ENCODE measurements at places on chromosomes 4 and X.

DNA sequence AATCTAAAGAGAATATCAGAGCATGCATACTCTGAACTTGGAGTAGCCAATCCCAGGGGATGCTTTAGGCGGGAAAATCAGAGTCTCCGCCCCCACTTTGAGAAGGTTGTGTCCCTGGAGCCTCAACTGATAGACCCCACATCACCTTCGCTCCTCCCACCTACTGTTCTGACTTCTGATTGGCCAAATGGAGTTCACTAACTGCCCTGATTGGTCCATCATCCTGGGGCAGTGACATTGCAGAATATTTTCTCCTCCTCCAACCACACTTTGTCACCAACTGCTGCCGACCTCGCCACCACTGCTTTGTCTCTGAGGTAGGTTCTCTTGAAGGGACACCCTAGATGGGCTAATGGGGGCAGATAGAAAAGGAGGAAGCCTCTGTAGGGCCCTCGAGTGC is 22.7 kb upstream of the SPACA5B start:
- DNase-seq = no peak

GRCh38 chrX:39176105-39176504 is 374.8 kb downstream of the MID1IP1 start:
- DNase-seq = no peak

GRCh38 chr4:89427782-89428181 is 120.2 kb upstream of the GPRIN3 start:
- no peak for DNase-seq

DNA sequence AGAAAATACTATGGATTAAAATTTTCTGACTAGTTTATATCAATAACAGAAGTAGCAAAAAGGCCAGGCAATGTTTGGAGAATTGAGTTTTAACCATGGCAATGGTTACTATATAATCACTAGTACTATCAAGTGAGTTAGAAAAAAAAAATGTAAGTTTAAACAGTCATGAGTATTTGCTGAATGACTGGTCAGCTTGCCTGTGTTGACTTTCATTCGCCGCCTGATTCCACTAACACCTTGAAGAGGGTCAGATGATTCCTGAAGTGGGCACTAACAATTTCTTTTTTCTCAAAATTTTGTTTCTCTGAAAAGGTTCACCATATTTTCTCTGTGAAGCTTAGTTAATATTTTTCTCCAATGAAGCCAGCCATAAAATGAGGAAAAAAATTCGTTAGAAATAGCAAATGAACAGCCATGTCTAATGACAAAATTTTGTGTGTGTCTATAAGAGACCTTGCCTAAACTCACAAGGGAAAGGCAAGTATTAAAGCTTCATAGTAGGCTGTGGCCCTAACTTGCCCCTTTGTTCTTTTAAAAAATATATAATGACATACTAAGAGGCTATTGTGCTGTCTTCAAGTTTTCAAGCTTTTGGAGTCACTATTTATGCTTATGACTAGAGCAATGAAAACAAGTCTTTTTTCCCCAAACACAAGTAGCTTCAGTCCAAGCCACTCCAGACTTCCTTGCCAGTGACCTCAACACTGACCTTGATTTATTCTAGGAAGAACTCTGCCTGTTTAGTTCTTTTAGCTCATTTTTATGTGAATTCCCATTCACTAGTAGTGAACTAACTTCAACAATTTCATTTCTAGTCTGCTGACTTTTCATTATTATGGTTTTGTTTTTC is 18.4 kb upstream of the FHDC1 start:
- DNase-seq = no peak

DNA sequence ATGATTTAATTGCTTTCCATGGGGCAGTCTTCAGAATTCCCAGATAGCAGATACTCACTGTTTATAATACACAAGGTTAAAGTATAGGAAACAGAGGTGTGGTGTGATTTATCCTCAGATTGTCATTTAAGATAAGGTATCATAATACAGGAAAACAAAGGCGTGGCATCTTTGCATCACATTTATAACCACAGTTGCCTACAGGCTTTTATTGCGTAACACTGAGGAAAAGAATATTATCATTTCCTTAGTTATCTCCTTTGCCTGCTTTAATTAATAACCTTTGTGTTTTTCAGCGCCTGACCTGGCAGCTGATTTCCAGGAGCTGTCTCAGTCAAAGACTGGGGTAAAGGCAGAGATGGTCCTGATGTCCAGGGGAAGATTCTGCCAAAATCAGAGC is 68.8 kb downstream of the SSX7 start:
- DNase-seq = no peak

GRCh38 chr4:108213723-108214122 is 45.0 kb upstream of the LEF1 start:
- no peak for DNase-seq

DNA sequence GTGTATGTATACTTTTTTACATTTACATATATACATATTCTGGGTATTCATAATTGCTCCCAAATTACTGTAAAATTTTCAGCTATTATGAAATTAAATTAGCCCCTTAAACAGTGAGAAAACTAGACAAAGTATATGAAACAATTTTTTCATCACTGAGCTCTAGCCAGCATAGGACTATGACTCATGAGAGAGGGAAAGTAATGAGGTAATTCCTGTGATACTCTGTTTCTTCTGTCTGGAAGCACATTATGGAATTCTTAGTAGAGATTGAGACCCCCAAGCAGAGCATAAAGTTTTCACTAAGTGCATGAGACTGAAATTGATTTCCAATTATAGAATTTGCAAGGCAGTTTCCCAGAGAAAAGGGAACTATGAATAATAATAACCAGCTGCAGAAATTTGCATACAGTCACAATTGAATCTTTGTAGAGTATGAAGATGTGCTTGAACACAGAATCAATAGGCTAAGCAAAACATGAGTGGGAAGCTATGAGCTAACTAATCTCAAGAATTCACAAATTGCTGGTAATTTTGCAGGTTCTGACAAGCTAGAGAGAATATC is 779.3 kb downstream of the ARAP2 start:
- no peak for DNase-seq

GRCh38 chrX:74232859-74233258 is 71.1 kb upstream of the ZCCHC13 start:
- DNase-seq = no peak

- DNase-seq = no peak
These were observed 125.8 kb upstream of the LNX1 start for GRCh38 chr4:53717064-53717549.

DNA sequence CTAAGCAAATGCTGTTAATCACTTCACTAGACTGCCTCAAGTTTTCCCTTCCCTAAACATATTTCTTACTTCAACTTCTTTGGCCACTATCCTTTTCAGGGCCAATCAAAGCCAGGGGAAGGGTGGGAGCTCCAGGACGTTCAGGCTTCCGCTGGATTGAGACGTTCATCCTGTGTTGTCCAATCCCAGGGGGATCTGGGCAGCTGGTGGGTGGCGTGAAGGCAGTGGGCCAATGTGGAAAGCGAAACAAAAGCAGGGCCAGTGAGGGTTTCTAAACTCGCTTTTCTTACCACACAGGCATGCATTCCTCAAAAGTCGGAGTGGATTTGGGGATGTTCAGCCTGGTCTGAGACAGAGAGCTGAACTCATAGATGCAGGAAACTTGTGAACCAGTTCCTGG is 7.6 kb downstream of the CXCL13 start:
- no peak for DNase-seq

DNA sequence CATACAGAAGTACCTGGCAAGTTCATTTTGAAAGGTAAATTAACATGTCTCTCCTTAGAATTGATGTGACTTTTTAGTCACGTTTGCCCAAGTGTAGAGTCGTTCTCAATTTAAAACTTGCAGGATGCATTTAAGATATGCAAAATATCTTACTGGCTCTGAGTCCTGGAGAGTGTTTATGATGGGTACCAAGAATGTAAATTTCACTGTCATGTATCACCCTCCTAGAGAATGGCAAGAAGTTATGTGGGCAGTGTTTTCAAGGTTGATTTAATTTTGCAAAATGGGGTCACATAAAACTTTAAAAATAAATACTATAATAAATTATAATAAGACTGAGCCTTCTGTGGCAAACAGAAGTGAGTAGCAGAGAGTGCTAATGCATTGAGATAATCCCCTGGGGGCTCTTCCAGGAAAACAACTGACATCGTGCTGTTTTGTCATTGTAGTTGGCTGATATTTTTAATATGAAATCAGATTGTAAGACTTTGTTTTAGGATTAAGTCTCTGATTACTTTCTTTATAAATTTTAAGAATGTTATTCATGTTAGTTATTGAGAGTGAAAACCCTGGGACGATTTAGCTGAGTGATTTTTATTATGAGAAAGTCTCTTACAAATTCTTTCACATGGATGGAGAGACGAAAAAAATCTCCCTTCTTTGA is 103.0 kb downstream of the AFF1 start:
- no peak for DNase-seq

- DNase-seq = no peak
These were observed 10.0 kb downstream of the ELMOD2 start for GRCh38 chr4:140533951-140534480.

- no peak for DNase-seq
These were observed 254.2 kb downstream of the ADAMTS3 start for GRCh38 chr4:72314869-72315268.

GRCh38 chr4:129362691-129363274 is 266.8 kb downstream of the C4orf33 start:
- DNase-seq = peak; percentile 11

- DNase-seq = no peak
These were observed 19.8 kb upstream of the ADD1 start for GRCh38 chr4:2823671-2824328.

DNA sequence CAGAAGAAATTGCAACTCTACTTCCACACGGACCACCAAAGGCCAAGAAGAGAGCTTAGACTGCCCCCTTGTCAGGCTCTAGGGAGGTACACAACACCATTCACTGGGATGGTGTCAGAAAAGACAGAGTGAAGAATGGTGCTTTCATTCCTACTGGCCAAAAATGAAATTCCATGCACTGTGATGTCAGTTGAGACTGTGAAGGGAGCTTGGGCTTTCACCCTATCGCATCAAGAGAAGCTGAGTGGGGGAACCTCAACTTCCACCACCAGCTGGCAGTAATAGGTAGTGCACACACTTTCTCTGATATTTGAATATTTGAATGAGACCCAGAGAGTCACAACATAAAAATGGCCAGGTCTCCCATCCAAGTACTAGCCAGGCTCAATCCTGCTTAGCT is 65.9 kb downstream of the ZNF711 start:
- DNase-seq = no peak

DNA sequence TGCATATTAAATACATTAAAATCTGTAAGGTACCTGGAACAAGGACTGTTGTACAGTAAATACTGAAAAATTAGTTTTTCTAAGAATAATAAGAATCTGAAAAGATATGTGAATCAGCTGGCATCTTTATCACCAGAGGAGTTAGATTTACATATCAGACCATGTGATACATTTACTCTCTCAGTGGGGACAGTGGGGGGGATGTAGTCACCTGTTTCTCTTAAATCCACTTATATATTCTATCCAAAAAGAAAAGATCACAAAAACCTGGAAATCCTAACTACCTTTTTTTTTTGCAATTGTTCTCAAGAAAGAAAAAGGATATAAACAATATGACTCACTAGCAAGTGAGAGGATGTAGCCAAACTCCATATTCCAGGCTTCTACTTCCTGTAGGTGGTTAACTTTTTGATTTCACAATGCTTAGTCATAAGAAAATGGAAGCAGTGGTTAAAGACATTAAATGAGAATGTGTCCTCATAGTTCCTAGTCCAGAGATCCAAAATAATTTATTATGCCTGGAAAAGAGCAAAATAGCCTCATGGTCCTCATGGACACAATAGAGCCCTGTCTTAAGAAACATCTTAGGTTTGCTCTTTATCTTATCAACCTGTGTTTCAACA is 22.5 kb upstream of the MYOZ2 start:
- DNase-seq = no peak
